ENCODE measurements at places on chromosomes 3 and 15. TPM values are rescaled to one million over a fixed set of nuclear protein-coding genes. Genes with fewer than 3 reads are reported as not detected.
A peak's percentile ranks its signal among the peaks of the same experiment; 100 is the strongest.

GRCh38 chr3:195407531-195408409 lies 35.0 kb downstream of the ACAP2 start:
- ATAC-seq, result peak; percentile 20

- ATAC-seq, result no peak
Observed at GRCh38 chr3:129428007-129428375, 445 bp downstream of the EFCAB12 start.

DNA sequence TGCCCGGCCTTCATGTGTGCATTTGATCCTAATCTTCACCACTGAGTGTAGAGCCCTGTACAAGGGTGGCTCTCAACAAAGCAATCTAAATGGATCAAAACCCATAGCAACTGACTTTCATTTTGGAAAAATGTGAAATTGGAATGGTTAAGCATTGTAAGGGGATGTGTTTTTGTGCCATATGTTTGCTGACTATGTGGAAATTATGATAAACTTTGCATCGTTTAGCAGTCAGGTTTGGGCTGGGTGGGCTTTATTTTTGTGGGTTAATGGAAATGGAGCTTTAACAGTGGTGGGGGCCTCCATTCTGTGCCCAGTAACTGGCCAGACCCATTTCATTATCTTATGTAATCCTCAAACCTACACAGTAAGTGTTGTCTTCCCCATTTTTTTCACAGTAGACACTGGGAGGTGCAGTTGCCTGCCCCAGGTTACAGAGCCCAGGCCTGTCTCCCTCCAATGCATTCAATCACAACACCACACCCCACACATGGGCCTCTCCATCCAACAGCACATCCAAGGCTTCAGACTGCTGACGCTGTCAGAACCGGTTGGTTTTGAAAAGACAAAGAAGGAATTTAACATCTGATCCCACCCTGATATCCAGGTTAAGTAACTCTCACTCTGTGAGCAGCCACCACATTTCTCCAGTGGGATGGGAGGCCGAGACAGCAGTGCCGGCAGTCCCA lies 136.3 kb upstream of the ABHD17C start:
- ATAC-seq, result peak; percentile 50

DNA sequence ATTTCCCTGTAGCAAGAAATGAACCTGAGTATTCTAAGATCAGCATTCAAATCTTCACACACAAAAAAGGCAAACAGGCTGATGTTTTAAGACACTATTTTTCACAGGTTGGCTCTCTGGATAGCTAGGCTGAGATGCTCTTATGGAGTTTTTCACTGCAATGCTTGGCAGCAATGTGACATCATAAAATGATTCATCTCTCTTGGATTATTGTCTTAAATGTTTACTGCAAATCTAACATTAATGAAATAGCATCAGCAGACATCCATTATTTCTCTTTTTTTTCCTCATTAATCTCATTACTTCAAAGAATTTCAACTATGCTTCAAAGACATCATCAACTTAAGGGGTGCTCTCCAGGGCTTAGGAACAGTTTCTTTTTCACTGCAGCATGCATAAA lies 23.6 kb upstream of the SSUH2 start:
- no peak for ATAC-seq

DNA sequence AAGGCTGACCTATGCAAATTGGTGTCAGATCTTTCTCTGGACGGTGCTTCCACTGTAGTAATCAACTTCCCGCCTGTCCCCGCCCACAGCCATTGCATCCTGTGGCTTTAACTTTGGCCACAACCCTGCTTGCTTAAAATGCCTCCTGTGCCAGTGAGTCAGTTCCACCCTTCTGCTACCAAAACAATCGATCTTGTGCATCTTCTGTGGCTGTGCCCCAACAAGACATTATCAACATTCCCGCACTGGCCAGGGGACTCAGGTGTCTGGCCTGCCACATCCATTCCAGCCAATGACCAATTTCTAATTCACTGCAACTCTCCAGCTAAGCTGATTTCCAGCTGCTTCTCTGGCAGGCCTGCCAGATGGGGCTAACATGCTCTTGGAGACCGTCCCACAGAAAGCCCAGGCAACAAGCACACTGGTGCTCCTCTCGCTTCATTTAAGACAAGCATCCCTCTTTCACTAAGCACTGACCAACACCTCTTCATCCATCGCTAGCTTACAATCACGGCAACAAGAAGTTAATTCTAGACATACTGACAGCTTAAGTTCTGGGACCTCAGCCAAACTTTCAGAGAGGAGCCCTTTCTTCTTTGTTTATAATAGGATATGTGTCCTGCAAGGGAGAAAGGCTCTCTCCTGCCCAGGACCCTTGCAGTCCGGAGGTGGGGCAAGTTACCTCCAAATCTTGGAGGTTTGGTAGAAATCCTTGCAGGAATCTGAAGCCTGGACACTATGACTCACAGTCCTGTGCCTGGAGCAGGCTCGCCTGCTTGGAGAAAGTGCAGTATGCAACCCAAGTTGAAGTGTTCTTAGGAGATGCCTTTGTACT lies 6.7 kb downstream of the CA12 start:
- peak; percentile 12 for ATAC-seq

DNA sequence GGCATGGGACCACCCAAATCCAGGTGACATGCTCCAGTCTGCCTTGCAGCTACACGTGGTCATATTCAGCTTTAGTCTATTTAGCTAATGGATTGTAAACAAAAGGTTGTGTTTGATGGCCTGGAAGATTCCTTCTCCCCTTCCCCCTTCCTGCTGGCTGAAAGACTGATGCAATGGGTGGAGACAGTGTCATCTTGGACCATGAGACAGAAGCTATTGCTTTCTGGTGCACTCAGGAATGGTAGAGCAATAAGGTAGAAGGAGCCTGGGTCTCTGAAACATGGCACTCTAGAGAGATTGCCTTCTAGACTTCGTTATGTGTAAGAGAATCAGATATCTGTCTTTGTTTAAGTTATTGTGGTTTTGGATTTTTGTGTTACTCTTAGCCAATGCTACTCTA lies 25.7 kb upstream of the PTX3 start:
- ATAC-seq, result no peak

DNA sequence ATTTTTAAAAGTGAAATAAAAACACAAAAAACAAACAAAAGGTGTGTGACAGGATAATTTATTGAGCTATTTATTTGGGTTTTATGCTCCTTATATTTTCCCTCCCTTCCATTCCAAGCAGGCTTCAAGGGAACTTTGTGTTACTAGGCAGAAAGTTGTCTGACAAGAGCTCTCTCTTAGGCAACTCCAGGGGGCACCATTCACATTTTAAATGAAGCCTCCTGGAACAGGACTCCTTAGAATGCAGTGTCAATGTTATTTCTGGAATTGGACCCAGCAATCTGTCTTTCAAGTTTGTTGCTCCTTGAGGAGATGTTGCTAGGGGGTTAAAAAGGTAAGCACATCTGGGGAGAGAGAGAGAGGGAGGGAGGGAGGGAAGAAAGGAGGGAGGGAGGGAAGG lies 5.4 kb upstream of the RFX7 start:
- no peak for ATAC-seq

DNA sequence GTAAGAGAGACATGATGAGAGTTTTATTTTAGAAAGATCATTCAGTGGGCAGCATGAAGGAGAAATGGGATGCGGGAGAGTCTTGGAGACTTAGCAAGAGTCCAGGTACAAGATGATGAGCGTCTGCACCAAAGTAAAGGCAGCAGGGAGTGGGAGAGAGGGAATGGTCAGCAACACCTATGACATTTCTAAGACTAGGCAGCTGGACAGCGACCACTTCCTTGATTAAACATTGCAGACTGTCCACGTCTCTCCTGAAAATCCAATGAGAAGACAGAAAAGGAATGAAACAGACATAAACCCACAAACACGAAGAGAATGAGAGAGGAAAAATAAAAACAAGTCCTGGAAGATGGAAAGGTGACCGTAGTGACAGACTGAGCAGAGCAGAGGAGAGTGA lies 46.7 kb upstream of the HEG1 start:
- ATAC-seq, result no peak

DNA sequence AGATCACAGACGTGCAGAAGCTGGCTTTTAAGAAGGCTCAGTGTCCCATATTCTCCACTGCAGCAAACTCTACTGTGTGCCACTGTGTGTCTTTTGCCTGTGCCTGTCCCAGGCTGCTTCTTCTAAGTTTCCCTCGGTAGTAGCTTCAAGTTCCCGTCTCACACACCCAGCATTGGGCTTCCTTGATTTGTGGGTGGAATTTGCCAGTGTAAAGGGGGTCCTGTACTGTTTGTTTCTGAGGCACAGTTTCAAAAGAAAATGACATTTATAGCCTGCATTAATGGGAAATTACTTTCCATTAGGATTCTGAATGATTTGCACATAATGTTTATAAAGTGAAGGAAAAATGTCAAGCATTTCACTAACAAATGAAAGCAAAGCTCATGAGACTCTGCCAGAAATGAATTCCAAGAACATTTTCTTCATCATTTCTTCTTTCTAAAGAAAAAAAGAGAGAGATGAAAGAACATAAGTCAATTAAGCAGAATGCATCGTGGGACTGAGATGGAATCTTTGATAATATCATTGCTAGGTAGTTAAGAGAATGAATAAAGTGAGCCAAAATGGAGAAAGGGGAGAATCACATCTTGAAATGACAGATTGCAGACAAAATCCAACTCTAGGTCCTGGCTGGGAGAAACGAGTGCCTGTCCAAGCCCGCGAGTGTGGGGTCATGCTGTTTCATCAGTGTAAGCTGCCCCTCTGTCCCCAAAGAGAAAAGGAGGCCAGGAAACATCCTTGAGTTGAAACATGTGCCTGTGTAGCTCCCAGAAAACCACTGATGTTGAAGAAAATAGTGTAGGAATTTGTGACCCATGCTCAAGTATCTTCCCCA lies 48.6 kb upstream of the ADAMTSL3 start:
- ATAC-seq, result no peak

- ATAC-seq, result no peak
Observed at GRCh38 chr15:63715818-63716217, 117.9 kb downstream of the HERC1 start.

DNA sequence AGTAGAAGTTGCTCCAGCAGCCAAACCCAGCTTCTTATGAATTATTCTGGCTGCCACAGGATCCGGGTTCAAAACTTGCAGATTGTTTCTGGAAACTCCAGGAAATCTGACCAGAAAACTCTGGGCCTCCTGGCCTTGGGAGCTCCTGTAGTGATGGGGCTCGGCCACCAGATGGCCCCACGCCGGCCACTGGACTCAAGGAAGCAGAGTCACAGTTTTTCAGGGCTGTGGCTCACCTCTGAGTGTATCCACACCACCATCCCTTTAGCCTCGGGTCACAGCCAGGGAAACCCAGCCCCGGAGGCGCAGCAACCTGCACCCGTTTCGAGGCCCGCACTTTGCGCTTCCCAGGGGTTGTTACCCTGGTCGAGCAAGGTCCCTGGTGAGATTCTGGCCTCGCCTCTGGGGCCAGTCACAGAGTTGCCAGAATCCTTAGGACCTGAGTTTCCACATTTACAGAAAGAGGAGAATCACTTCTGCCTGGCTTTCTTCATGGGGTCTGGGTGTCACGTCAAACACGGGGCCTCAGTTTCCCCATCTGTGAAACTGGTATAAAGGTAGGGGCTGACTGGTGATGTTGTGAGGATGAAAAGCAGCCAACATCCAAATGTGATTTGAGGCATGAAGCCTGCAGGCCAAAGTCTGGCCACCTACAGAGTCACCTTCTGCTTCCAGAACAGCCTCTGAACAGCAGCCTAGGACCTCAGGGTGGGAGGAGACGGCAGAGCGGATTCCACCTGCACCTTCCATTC lies 53.5 kb upstream of the LCTL start:
- ATAC-seq, result peak; percentile 87

GRCh38 chr15:70451821-70452653 lies 311.3 kb downstream of the UACA start:
- no peak for ATAC-seq

- no peak for ATAC-seq
Observed at GRCh38 chr3:117719316-117719926, 1009.8 kb downstream of the TUSC7 start.

DNA sequence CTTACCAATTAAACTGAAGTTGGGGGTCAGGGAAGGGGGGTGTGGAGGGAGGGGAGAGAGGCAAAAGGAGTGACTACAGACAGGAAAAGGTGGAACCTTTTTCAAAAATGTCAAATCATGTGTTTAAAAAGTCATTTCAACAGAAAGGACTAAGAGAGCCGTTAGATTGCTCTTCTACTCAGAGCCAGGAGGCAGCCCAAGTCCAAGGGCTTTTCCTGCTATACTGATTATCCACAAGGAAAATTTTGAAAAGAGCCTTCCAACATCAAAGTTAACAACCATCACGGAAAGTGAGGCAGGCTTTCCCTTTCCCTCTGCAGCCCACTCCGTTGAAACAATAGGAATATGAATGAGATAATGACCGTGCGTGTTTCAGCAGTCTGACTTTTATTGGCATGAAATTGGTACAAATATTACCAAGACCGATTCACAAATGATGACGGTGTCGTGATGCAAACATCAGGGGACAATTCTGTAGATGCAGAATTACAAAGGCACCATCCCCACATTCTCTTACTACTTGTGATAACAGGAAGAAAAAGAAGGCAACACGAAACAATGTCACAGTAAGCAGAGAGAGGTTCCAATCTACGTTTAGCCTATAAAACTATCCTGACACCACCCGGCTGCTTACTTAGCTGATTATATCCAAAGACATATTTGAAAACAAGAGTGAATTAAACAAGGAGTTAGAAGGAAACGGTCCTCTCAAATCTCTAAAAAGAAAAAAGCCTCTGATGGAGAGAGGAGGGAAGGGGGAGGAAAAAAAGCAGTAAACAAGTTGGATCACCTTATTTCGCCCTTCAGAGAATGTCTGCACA lies 453.7 kb downstream of the FOXP1 start:
- ATAC-seq, result no peak

GRCh38 chr3:61893840-61894566 lies 332.6 kb downstream of the PTPRG start:
- no peak for ATAC-seq

DNA sequence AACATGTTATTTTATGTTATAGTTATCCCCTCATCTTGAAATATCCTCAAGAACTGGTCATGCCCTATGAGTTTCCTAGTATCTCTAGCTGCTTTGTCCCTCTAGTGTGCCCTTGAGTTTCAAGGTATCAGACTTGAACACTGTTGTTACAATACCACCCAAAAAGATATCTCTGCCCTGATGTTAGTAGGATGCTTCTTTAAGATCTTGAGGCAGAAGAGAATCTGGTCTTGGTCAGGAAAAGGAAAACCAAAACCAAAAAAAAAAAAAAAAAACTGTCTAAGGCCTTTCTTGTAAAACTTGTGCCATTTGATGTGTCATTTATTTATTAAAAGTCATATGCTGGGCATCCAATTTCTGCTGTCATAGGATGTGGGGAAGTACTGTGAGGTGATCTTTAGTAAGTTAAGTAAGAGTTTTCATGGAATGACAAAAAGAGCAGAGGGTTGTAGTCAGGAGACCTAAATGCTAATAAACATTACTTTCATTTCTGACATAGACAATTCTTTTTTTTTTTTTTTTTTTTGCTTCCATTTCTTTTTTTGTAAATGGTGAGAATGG lies 229.7 kb downstream of the NECTIN3 start:
- ATAC-seq, result no peak

GRCh38 chr3:111668888-111669488 lies 73.8 kb upstream of the ZBED2 start:
- peak; percentile 80 for ATAC-seq

Gene SPINK8
- total RNA-seq, result 1.6 TPM

Gene WDR76
- 10.4 TPM for total RNA-seq

Gene TERC
- total RNA-seq, result 10.6 TPM

Gene PAQR5
- 13.6 TPM for total RNA-seq

Gene MOBP
- total RNA-seq, result not detected

Gene LRRC15
- 0.04 TPM for total RNA-seq

Gene HIGD2B
- not detected for total RNA-seq
